ENCODE measurements at places on chromosomes 6 and 20. TPM values are rescaled to one million over a fixed set of nuclear protein-coding genes. Genes with fewer than 3 reads are reported as not detected.

DNA sequence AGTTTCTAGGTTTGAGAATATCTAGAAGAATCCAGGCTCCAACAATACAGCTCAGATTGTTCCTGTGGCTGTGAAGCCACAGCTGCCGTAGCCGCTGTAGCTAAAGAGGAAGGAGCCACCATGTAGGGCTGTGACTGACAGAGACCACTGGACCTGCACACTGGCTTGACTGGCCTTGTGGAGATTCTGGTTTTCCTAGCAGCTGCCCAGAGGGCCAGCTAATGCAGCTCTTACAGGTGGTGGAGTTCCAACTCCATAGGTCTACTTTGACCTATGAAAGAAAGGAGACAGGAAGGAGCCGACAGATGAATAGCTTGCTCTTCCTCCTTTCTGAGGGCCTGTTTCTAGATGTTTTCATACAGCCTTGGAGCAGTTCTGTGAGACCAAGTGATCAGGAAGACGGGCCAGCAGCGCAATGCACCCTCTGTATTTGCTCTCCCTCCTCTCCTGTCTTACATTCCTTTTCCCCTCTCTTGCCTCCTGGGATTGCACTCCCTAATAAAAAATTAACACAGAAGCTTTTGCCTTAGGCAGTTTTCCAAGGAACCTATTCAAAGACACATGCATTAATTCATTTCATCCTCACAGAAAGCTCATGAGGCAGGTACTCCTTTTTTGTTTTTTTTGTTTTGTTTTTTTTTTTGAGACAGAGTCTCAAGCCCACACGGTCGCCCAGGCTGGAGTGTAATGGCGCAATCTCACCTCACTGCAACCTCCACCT, 51.8 kb upstream of the MYB start:
- peak; percentile 59 for DNase-seq

PNPLA1 gene
- total RNA-seq, result not detected

- DNase-seq, result peak; percentile 43
These were observed 616 bp downstream of the CHMP4B start for GRCh38 chr20:33811776-33812151.

DNA sequence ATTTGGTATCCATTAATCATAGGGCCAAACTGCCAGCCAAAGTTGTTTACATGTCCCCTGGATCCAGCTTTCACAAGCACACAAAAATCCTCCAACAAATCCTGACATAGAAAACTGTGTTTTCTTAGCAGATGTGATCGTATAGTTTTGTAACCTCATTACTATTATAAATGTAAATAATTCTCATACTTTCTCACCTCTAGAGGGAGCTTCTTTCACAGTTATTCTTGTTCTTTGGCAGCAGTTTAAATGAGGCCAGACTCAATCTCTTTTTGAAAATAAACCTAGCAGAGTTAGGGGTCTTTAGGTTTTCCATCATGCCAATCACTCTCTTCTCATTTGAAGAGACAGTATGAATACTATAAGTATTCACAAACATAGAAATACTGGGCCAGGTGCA, 17.0 kb upstream of the ZNF318 start:
- DNase-seq, result no peak

CNR1 gene
- not detected for total RNA-seq
